ENCODE measurements at places on chromosomes 3 and 15.

DNA sequence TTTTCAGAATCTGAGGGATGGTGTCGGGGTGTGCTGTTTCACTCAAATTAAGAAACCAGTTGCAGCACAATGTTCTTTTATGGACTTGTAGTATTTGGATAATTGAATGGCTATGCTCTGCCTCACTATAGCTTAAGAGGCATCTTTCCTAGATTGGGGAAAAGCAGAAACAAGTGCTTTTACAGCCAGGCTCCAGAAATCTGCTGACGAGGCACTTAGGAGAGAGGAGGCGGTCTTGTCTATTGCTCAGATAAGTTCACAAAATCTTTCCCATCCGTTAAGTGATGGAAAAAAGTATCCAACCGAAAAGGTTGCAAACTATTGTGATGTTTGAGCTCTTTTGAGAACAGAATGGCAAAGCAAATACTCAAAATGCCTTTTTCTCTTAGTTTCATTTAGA, 336.1 kb upstream of the RARB start:
- no peak for DNase-seq

GRCh38 chr15:63380808-63381282, 801 bp downstream of the CA12 start:
- DNase-seq = no peak

DNA sequence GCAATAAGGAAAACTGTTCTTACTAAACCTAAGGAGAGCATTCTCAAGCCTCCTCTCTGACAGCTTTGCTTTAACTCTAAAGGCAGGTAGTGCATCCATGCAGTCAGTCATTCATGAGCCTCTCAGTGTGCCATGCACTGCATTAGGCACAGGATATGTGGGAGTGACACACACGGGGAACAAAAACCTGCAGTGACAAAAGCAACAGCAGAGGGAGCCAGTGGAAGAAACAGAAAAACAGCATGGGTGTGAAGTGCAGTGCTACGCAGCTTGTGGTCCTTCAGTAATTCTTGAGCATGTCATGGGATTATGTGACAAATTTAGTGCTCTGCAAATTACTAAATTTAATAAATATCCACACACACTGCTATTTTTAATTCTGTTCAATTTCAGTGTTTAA, 230.7 kb downstream of the BBX start:
- DNase-seq = peak; percentile 64

DNA sequence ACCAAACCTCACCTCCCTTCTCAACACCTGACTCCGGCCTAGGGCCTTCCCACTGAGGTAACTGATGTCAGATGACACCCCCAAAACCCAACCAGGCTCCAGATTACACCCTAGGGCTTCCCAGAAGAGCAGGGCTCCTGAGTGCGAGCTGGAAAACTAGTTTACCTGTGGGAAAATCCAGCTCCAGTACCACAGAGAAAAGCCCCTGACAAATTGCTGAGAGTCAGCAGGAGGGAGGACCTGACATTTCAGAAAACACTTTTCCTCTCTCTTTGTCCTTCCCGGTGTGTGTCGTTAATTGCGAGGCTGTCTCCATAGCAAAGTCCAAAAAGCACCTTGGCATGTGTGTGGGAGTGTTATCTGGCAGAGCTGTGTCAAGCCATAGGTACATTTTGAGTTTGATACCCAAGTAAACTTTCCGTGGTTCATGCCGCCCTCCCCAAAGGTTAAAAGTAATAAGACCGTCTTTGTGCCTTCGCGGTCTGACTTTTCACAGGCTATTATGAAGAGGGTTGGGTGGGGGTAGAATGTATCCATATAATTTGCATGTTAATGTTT, 79.8 kb upstream of the FNDC3B start:
- no peak for DNase-seq

DNA sequence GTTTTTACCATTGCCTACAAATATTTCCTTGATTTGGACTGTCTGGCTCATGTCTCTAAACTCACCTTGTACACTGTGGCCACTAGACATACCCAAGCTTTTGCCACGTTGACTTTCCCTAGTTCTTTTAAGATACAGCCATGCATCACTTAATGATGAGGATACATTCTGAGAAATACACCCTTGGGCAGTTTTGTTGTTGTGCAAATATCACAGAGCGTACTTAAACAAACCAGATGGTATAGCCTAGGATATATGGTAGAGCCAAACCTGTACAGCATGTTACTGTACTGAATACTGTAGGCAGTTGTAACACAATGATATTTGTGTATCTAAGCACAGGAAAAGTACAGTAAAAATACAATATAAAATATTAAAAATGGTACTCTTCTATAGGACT, 5.5 kb downstream of the ARHGEF26 start:
- DNase-seq = no peak

GRCh38 chr15:72265031-72265430, 7.3 kb downstream of the PARP6 start:
- DNase-seq = no peak

GRCh38 chr15:90106522-90107117, 4.4 kb upstream of the IDH2 start:
- DNase-seq = no peak

GRCh38 chr3:55487381-55488241, 505 bp upstream of the WNT5A start:
- DNase-seq = peak; percentile 22

- no peak for DNase-seq
These were observed 31.6 kb downstream of the DNAJB8 start for GRCh38 chr3:128435058-128435457.

DNA sequence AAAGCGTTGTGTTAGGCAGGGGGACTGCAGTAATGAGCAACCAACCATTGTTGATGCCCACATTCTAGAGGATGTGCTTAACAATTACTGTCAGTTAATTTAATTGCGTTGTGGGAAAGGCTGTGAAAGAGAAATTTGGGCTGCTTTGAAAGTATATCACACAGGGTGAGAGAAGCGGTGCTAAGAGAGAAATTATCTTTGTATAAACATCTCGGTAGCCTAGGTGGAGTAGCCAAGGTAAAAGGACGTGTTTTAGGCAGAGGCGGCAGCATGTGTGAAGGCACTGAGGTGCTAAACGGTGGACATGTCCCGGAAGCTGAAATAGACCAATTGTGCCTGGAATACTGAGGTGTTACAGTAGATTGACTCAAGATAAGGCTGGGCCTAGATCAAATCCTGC, 71.9 kb downstream of the UBE2E2 start:
- no peak for DNase-seq

GRCh38 chr3:171802590-171802956, 7.7 kb downstream of the PLD1 start:
- no peak for DNase-seq

DNA sequence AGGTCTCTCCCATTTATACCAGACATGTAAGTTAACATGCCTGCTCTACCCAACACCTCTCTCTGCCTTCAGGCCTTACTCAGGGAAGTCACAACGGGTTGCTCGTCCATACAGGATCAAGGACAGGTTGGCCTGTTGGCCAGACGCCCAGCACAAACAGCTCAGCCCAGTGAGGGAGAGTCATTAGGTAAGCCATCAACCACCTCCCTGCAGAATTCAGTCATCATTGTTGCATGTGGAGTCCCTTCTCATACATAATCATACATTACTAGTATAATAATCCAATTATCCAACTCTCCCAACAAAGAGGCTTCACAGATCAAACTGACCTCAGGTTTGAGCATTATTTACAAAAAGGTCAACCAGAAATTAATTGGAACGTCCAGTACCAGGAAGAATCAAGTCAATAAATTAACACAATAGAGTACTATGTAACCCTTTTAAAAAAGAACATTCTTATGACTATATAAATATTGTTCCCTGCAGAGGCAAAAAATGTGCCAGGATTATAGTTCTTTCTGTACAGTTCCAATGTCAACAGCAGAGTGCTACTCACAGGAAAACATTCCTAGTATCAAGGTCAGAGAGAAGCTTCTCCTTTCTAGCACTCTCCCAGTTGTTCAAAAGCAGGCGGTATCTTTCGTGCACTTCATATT, 33.2 kb downstream of the HOMER2 start:
- DNase-seq = peak; percentile 23

DNA sequence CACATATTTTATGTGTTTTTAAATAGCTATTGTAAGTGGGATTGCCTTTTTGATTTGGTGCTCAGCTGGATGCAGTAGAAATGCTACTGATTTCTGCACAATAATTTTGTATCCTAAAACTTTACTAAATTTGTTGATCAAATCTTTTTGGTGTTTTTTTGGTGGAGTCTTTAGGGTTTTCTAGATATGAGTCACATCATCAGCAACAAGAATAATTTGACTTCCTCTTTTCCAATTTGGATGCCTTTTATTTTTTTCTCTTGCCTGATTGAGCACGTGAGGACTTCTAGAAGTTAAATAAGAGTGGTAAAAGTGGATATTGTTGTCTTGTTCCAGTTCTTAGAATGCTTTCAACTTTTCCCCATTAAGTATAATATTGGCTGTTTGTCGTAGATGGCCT, 51.3 kb downstream of the TLNRD1 start:
- no peak for DNase-seq

- DNase-seq = peak; percentile 3
These were observed 36.9 kb downstream of the RFTN1 start for GRCh38 chr3:16476636-16477035.

- DNase-seq = no peak
These were observed 42.7 kb downstream of the METTL6 start for GRCh38 chr3:15384510-15385237.

- DNase-seq = no peak
These were observed 68.0 kb downstream of the CHL1 start for GRCh38 chr3:264394-265156.

DNA sequence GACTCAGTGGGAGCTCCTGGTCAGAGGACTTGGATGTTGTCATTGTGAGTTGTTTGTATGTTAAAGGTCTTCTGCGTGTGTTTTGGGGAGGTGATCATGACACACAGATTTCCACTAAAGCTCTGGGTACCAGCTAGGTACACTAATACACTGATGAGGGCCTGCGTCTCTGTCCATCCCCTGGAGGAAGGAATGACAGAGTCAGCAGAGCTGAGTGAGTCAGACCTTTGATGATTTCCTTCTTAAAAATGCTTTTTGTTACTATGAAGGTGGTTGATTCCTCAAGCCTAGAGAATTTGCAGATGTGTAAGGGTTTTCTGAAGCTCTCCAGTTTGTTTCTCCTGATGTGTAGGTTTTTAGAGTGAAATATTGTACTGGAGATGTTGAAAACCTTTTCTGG, 424.1 kb upstream of the TPM1 start:
- no peak for DNase-seq

DNA sequence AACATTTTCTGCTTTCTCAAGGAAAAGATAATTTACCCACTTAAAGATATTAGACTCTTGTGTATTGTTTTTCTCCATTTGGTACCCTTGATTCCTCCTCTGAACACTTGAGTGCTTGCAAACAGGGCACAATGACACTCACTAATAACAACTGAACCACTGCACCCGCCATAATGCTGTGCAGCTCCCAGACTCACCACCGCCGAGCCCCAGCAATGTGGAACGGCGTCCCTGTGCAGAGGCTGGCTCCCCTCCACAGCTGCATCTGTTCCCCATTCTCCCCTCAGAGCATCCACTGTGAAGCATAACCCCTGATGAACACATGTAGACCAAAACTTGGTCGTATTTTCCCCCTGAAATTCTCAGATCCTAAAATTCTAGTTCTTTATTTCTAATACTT, 276.2 kb upstream of the PLSCR5 start:
- DNase-seq = no peak

DNA sequence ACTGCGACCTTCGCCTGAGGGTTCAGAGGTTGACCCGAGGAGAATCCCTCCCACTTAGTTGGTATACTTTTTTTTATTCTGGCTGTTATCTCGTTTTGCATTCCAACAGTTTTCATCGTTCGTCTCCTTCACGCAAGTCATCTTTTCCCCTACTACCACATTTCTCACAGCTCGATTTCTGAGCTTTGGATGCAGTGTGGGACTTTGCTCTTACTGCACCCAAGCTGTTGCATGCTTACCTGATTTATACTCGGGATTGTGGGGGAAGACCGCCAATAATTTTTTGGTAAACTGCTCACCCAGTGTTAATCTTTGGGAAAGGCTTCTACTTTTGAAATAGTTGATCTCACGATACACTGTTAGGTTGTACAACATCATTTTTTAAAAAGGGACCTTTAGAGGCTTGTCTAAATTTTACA, 702 bp downstream of the TBC1D23 start:
- DNase-seq = no peak

DNA sequence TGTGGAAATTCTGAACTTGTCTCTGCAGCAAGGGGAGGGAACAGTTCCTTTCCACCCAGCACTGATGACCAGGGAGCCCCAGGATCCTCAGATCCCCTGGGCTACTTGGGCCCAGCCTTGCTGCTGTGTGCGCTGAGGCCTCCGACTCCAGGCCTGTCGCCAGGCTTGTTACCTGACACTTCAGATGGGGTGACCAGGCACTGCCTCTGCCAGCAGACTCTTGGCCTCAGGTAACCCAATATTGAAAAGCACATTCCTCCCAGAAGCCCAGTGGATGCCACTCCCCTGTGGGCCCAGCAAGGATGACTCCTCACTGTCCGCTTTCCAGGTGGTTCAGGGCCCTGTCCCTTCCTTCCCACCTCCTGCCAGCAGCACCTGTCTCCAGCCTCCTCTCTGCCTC, 3.5 kb upstream of the PLA2G4E start:
- DNase-seq = no peak

GRCh38 chr15:40397688-40398412, 7.7 kb upstream of the IVD start:
- no peak for DNase-seq

- DNase-seq = no peak
These were observed 84.8 kb upstream of the LINGO1 start for GRCh38 chr15:77717333-77717990.

- no peak for DNase-seq
These were observed 32.8 kb upstream of the STRIT1 start for GRCh38 chr3:155326244-155326643.

DNA sequence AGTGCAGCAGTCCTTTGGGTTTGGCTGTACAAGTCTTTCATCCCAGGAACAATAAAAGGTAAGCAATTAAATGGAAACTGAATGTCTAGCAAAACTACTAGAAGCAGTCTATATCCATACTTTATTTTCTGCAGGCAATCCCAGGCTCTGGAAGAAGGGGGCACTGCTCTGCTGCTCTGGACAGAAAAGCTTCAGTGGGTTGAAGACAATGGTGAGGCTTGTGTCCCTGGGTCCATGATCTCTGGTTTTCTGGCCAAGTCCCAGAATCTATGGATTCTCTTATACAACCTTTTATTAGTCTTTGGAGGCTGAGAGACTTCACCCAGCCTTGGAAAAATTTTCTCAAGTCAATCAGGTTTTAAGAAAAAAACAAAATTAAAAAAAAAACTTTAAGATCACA, 35.6 kb downstream of the SCAP start:
- no peak for DNase-seq

- DNase-seq = no peak
These were observed 28.4 kb downstream of the ANKRD28 start for GRCh38 chr3:15769256-15769915.

GRCh38 chr3:24270744-24271143, 223.9 kb downstream of the THRB start:
- no peak for DNase-seq

GRCh38 chr3:112508261-112508660, 9.0 kb upstream of the BTLA start:
- DNase-seq = no peak

DNA sequence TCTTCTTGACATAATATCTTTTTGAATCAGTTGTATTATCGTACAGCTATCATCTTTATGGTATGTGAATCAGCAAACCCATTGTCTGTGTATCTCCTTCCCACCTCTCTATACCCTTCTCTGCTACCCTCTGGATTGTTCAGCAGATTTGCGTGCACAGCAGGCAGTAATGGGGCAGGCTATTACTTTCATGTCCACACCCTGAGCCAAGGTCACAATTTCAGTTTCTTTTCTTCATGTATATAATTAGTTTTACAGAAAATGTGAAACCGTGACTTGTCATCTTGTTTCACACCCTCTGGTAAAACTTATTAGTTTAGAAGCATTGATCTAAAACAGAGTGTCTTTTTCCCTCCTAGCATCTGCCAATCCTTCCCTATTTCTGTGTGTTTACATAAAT, 770.4 kb upstream of the SEMA6D start:
- DNase-seq = no peak

Measured in NCI-H1092 treated with DMSO at 0.1 percent for 48 hours (cell line).